ENCODE measurements at places on chromosomes 7 and 10. TPM values are rescaled to one million over a fixed set of nuclear protein-coding genes. Genes with fewer than 3 reads are reported as not detected.

- no peak for DNase-seq
Measured at GRCh38 chr7:146096994-146097393, 19.6 kb upstream of the CNTNAP2 start.

DNA sequence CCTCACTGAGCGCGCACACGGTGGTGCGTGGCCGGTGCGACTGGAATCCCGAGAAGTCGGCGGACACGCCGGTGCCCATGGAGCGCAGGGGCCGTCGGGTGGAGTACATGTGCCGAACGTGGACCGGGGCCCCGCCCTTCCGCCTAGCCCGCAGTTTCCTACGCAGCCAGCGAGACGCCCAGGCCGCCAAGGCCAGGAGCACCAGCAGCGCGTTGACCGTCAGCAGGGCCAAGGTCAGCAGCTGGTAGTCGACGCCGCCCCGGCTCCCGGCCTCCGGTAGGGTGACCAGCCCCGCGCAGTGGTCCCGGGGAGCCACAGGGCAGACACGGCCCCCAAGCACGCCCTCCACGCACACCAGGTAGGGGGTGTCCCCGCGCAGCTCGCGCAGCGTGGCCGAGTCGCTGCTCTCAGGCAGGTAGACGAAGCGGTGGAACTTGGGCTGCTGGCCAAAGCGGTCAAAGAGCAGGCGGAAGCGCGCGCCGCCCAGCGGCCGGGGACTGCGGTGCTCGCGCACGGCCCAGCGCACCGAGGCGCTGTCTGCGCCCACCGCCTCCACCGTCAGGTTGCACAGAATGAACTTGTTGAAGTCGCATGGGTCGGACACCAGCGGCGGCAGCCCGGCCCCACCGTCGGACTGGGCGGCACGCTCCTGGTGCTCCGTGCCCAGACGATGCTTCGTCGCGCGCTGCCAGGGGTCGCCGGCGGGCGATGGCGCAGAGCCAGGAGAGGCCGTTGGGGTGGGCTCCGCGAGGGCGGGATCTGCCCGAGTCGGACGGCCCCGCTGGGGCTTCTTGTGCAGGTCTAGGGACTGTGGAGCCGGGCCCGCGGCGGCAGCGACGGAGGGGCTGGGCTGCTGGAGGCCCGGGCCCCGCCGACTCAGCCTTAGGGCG is 2.2 kb downstream of the TRIL start:
- DNase-seq: peak; percentile 35

DNA sequence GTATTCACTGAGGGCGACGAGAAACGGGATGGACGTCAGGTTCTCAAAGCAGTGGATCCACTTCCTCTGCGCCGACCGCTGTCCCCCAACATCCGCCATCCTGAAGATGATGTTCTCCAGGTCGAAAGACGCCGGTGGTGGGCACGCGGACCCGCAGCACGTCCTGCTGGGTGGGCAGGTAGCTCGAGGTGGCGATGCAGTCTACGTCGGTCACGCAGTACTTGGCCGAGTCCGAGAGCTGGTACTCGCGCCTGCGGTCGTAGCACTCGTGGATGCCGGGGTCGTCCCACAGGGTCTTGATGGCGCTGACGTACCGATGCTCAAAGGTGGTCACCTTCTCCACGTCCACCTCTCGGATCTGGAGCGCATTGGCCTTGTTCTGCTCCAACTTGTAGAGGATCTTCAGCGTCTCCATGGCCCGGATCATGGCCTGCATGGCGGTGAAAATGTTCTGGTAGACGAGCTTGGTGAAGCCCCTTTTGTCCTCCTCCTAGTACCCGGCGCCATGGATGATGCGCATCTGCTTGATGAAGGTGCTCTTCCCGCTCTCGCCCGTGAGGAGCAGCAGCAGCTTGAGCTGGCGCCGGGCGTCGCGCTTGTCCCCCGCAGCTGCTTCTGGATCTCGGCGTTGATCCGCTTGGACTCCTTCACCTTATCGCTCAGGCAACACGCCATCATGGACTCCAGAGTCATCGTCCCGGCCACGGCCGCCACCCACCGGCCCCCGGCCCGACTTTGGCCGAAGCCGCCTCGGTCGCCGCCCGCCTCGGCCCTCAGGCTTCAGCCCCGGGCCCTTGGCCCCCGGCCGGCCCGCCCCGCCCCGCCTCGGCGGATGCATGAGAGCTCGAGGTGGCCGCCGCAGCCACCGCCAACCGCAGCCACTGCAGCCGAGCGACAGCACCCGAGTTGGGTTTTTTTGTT is 122.9 kb upstream of the KCTD7 start:
- no peak for DNase-seq

GRCh38 chr10:109912335-109913281 is 10.7 kb downstream of the XPNPEP1 start:
- DNase-seq: no peak

- no peak for DNase-seq
Measured at GRCh38 chr7:145850636-145851035, 266.0 kb upstream of the CNTNAP2 start.

DNA sequence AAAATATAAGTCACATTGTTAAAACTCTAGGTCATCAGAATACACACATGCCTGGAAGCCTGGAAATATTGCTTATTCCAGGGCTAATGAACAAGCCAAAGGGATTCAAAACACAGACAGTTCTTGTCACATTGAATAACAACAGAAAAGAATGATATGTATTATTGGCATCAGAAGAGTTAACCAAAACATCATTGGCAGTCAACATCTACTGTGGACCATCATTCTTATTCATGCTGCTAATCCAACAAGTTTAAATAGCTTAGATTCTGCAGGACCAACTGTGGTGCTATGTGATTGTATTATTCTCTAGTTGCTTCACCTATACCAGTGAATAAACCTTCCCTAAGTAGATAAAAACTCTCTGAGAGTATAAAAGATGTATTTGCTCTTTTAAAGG is 198.3 kb downstream of the NEBL start:
- peak; percentile 16 for DNase-seq

- no peak for DNase-seq
Measured at GRCh38 chr7:125136341-125136740, 206.7 kb upstream of the POT1 start.

DNA sequence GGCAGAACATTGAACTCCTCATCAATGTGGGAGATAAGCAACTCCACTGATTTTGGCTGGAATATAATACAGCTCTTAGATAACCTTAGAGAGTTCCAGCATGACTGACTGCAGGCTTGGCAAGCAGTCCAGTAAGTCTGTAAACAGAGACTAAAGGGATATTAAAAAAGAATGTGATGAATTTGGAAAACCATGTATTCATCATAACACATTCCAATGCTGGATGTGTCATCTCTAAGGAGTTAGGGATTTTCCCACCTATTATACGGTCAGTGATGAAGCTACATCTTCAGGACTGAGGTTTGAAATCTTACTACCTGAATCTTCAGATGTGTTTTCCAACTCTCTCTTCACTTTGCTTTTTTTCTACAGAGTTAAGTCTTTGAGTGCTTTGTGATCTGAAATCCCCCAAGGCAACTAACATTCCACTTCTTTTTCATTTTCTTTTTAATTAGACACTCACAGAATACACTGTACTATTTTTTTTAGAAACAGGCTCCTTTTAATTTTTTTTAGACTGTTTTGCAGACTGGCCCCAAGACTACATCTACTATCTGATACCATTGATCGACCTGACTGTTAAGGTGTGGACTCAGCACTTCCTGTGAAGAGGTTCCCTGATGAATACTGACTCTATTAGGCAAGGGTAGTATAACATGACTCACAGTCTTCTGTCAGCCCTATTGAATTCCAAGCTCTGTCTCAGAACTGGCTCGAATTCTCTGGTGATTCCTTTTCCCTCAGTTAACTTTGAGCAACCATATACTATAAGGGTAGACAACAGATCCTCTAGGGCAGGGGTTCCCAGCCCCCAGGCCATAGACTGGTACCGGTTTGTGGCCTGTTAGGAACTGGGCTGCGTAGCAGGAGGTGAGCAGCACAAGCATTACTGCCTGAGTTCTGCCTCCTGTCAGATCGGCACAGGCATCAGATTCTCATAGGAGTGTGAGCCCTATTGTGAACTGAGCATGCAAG is 678.2 kb downstream of the GRM8 start:
- no peak for DNase-seq

DNA sequence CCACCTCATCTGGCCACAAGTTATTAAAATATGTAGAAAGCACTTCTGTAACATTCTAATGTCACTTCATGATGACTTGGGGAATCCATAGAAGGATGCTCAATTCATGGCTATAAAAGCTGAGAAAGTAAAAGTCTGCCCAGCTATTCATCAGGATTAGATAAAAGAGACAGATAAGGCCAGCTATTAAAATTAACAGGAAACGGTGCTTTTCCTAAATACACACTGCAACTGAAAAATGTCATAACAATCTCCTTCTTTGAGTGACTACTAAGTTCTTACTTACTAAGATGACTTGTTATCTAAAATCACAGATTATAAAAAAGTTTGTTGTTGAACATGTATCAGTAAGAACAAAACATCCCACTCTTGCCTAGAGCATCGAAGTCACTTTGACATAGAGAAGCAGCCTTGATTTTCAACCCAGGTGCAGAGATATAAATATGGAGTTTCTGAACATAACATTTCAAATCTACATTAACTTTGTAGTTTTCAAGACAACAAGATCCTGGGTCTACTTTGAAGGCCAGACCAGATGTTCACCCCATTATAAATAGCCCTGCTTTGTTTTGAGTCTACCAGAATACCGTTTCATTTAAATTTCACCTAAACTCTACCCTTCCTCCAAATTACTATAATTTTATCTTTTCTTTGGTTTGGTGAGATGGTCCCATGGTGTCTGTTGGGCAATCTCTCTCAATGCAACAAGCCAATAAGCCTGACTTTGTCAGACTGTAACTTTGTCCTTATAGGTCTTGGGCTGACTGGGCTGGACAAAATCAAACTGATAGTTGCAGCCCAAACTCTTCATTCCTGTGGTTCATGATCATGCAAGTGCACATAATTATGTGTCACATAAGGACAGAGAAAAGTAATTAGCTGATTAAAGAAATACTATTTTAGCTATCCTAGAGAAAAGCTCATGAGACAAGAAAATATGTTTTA is 24.0 kb downstream of the HYCC1 start:
- DNase-seq: no peak

- no peak for DNase-seq
Measured at GRCh38 chr7:151115121-151115835, 29.0 kb downstream of the AGAP3 start.

- DNase-seq: no peak
Measured at GRCh38 chr7:120405652-120406051, 132.7 kb downstream of the KCND2 start.

DNA sequence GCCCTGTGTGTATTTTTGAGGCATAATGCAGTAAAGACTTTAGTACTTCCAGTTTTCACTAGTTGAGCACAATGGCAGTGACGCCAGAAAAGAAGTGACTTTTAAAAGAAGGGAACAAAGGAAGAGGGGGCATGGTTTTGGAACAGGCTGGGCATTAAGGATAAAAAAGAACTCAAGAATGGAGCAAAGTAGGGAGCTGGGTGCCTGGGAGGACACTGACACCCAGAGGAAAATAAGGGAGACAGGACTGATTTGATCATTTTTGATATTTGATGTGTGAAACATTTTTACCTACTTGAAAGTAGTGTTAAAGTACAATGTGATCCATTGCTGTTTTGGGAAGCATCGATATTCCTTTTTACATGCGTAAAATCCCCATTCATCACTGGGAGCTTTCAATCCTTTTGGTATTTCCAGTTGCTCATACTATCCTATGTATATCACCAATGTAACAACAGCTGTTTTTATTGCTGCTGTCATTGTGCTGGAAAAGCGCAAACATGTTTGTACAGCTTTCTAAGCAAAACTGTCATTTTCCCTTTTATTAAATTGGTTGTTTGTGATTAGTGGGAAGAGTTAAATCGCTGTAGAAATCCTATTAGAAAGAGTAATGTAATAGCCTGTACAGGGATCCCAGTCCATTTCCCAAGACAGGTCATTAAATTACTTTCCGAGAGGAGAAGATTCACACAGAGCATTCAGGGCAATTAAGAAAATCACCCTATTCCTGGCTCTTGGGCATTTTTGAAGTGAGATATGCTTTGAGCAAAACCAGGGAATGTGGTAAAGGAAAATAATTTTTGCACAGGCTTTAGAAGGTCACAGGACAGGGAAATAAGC is 85.2 kb downstream of the ADAM12 start:
- peak; percentile 18 for DNase-seq

DNA sequence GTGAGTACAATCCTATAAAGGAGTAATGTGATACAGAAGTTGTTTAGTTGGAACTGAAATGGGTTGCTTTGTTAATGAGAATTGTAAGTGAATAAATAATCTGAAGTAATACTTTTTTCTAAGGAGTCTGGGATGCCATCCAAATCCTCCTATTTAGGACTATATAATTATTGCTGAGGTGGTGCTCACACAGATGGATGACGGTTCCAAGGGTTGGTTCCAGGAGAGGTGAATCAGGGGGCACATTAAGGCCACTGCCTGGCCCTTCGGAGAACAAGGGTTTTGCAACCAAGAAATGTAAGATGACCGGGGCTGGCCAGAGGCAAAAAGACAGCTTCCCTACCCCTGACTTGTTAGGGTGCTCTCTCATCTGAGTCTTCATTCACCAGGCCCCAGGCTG is 352.7 kb downstream of the PHTF2 start:
- DNase-seq: no peak

DNA sequence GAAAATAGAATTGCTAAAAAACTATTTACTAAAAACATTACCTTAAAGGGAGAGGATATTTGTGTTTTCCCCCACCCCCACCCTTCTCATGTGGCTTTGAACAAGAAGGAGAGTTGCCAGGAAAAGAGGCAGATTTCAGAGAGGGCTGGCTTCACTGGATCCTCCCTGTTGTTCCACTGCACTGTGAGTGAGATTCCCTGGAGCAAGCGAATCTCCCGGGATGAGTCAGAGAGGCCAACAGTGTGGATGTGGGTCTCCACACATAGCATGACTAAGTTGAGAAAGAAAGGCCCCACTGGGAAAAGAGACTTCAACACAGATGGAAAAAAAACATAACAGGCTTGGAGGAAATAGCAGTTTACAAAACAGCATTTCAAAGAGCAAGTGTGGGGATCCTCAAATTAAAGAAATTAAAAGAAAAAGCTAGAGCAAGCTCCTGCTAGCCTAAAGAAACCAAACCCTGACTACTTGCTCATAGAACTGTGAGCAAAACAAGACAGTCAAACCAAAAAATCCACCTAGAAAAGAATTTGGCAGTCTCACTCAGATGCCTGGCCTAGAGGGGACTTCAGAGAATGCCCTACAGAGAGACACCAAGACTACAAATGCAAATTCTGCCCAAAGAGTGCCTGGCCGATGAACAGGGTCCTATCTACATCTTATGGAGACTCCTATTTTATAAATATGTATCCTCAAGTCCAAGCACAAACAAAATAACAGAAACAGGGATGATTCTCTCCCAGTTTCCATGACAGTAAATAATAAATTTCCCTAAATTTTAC is 3.4 kb downstream of the CAV1 start:
- DNase-seq: peak; percentile 75

CLIP2 gene
- total RNA-seq: 19.3 TPM

BICC1 gene
- 30.3 TPM for total RNA-seq

SPDYE5 gene
- total RNA-seq: not detected

SFRP5 gene
- 1.7 TPM for total RNA-seq

IFIT3 gene
- 11.2 TPM for total RNA-seq

STK31 gene
- 0.20 TPM for total RNA-seq

OR9A2 gene
- 0.20 TPM for total RNA-seq

UNCX gene
- total RNA-seq: not detected
